ENCODE measurements at places on chromosomes 2 and 18.

- no peak for DNase-seq
These were observed 40.2 kb downstream of the G6PC2 start for GRCh38 chr2:168941297-168941696.

- DNase-seq, result no peak
These were observed 39.3 kb downstream of the AP1S3 start for GRCh38 chr2:223797811-223798721.

- DNase-seq, result no peak
These were observed 82.8 kb upstream of the PIK3C3 start for GRCh38 chr18:41872206-41872605.

GRCh38 chr2:29325544-29325943 lies 210.3 kb downstream of the CLIP4 start:
- no peak for DNase-seq

GRCh38 chr18:75491361-75491760 lies 63.9 kb upstream of the SMIM21 start:
- DNase-seq, result no peak

DNA sequence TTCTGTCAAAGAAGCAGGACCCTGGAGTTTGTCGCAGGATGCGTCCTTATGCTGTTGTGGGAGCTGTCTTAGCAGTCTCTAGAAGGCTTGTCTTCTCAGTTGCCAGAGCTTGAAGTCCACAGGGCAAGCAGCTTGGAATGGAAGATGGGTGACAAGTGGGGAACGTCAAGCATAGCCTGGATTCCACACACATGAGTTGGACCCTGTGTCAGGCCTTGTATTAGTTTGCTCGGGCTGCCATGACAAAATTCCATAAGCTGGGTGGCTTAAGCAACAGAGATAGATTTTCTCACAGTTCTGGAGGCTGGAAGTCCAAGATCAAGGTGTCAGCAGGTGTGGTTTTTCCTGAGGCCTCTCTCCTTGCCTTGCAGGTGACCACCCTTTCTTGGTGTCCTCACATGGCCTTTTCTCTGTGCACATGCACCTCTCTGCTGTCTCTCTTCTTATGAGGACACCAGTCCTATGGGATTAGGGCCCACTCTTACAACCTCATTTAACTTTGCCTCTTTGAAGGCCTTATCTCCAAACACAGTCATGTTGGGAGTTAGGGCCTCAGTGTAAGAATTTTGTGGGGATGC lies 51.3 kb downstream of the THNSL2 start:
- DNase-seq, result no peak

DNA sequence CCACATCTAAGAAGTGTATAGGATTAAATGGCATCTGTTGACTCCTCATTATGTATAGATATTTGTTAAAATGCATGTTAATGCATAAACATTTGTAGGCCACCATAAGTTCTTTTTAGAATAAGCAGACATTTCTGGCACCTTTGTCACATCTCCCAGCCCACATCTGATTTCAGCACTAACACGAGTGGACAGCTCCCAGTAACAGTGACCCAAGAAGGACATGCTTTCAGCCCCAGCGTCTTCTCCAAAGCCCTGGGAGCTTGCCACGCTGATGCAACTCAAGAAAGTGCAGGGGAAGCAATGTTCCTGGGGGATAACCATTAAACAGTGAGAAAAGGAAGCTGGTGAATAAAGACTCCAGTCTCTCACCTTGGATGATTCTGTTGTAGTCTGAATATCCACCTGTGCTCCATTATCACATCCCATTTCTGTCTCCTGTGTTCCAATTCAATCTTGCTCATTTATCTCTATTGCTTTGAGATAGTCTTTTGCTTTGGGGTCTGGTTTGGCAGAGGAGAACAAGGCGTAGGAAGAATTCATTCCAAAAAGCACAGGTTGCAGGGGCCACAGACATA lies 182.6 kb upstream of the THSD7B start:
- no peak for DNase-seq

- no peak for DNase-seq
These were observed 35.6 kb downstream of the PXDN start for GRCh38 chr2:1708476-1709334.

GRCh38 chr2:190974629-190975361 lies 39.2 kb downstream of the STAT1 start:
- DNase-seq, result no peak

GRCh38 chr18:74141667-74142066 lies 6.0 kb downstream of the FBXO15 start:
- no peak for DNase-seq

DNA sequence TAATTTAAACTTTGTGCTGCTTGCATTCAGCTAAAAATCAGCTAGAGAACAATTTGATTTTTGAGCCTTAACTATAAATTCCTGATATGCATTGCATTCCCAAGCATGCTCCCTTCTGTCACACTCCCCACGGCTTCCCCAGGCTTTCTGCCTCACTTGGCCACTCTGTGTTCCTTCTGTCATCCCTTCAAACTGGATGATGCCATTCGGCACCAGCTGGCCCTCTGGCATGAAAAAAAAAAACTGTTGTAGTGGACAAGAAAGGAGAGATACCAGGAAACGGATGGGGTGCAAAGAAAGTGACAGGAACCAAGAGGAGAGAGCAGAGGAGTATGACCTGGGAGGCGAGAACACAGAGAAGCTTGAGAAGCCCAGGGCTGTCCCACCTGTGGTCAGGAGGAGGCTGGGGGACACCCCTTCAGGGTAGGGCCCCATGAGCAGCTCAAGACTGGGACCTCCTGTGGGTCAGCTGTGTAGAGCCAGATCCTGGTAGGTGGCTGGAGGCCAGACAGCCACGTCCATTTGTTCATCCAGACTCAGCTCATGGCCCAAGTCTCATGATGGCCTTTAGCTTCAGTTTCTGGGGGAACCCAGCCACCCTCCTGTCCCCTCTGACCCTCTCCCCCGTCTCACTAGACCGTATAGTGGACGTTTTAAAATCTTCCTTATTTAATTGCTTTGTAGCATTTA lies 211.8 kb downstream of the GBX2 start:
- no peak for DNase-seq

- DNase-seq, result peak; percentile 23
These were observed 9.8 kb downstream of the LGALSL start for GRCh38 chr2:64463781-64464180.

- DNase-seq, result no peak
These were observed 34.7 kb upstream of the IL1RL1 start for GRCh38 chr2:102276549-102277201.

DNA sequence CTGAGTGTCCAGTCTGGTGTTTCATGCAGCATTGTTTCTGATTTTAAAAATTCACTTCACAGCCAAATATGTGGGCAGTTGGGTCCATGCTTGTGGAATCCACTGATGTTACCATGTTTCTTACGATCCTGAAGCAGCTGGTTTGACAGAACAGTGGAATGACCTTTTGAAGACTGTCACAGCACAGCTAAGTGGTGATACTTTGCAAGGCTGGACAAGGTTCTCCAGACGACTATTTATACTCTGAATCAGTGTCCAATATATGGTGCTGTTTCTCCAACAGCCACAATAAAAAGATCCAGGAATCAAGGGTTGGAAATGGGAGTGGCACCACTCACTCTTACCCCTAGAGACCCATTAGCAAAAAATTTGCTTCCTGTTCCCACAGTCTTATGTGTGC lies 577.4 kb upstream of the RAB6C start:
- no peak for DNase-seq

DNA sequence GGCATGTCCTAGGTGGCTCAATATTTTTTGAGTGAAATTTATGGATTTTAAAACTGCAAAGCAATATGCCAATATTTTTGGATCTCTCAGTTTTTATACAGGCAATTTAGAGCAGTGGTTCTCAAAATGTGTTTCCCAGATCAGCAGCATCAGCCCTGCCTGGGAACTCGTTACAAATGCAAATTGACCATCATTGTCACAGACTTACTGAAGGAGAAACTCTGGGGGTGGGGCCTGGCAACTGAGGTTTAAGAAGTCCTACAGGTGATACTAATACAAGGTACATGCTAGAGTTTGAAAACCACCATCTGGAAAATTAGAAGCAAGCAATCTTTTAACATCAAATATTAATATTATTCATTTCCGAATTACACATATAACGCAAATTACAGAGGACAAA lies 215.6 kb upstream of the PID1 start:
- no peak for DNase-seq

- no peak for DNase-seq
These were observed 256.3 kb downstream of the LRRTM1 start for GRCh38 chr2:80048296-80048695.

- no peak for DNase-seq
These were observed 66.9 kb upstream of the SMAD2 start for GRCh38 chr18:47997338-47997780.

- DNase-seq, result no peak
These were observed 133.0 kb downstream of the MYO3B start for GRCh38 chr2:170310876-170311502.

- no peak for DNase-seq
These were observed 22.0 kb downstream of the GPC1 start for GRCh38 chr2:240457223-240458043.

DNA sequence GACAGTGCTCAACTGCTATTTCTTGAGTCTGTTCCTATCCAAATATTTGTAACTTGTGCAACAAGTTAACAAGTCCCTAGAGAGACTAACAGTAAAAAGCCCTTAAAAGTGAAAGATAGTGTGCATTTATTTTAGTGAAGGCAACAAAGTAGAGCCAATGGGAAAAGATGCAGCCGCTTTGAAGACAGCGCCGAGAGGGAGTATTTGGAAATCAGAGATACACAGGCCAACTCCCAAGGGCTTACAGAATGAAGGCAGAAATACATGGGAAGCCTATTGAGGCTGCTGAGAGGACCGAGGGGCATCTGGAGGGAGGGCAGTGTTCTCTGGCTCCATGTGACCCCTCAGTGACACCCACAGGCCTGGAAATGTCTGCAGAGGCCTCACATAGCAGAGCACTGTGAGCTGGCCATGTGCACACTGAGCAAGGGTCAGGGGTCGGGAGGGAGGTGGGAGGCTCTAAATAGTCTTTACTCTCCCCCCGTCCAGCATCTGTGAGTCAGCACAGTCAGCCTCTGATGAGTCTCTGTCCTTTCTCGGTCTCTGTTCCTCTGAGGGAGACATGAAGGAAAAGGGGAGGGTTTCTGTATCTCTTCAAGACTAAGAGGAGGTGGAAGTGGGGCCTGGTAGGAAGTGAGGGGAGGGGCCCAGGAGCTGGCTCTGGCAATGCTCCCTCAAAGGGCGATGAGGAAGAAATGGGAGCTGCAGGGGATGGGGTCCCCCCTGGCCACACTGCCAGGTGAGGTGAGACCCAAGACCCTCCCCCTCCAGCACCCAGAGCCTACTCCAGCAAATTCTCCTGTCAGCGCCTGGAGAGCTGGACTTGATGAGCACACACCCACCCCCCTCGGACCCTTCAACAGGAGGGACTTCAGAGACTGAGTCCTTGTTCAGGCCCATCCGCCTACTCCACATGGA lies 133.6 kb downstream of the SP3 start:
- peak; percentile 75 for DNase-seq

GRCh38 chr2:78263571-78263970 lies 741.4 kb upstream of the LRRTM4 start:
- no peak for DNase-seq

- DNase-seq, result no peak
These were observed 59.3 kb upstream of the MGAT4A start for GRCh38 chr2:98790221-98790620.

DNA sequence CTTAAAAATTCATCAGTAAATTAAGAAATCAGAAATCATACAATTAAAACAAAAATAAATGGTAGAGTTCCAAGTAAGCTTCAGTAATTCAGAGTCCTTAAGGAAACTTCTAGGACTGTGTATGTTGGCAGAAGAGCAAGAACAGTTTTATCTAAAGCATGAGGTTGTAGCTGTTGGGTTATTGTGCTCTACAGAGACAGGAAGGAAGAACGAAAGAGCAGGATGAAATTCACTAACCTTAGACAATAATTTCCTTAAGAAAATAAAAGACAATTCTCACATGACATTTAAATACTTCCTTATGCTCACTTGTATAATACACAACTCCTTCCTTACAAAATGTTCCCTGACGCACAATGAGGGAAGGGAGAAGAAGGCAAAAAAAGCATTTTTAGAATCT lies 133.4 kb downstream of the STK39 start:
- DNase-seq, result no peak

DNA sequence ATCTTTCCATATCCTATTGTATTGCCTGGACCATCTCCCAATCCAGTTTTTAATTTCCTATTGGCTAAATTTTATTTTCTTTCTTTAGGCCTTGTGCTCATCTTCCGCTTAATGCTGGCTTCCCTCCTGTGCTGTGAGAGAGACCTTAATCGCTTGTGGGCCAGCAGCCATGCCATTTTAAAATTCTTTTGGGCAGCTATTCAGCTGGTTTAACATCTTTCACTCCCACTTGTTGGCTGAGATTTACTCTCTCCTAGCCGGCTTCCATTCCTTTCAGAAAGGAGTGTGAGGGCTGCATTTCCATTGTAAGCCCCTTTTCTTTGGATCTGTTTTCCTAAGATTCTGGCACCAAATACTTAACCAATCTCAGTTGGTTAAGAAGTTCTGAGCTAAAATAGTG lies 140.9 kb upstream of the RASGRP3 start:
- no peak for DNase-seq

- no peak for DNase-seq
These were observed at the start of gene TUBA4B for GRCh38 chr2:219252900-219253752. TUBA4B (plus strand) TSS chr2:219253243; CDS start chr2:219253408, 165 bp downstream.

- DNase-seq, result no peak
These were observed 402.8 kb downstream of the TXNL1 start for GRCh38 chr18:56235481-56236013.

- DNase-seq, result no peak
These were observed 185.8 kb upstream of the CNTNAP5 start for GRCh38 chr2:123839326-123839725.

GRCh38 chr2:5725794-5726463 lies 33.7 kb downstream of the SOX11 start:
- no peak for DNase-seq

- peak; percentile 4 for DNase-seq
These were observed 106.8 kb downstream of the HRH4 start for GRCh38 chr18:24567199-24567598.

DNA sequence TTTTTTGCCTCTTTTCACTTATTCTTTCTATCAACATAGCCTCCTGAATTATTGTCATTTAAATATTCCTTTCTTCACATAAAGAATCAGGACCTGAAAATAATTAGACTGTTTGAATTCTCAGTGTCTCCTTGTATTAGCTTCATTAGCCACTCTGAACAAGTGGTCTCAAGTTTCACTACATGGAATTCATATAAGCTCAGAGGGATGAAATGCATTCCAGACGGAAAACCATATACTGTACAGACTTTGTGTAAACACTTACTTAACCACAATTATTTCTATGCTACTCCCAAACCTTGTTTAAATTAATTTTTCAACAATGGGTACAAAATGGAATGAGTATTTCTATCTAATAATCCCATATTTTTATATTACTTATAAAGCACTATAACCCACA lies 53.4 kb downstream of the CHN1 start:
- DNase-seq, result no peak

DNA sequence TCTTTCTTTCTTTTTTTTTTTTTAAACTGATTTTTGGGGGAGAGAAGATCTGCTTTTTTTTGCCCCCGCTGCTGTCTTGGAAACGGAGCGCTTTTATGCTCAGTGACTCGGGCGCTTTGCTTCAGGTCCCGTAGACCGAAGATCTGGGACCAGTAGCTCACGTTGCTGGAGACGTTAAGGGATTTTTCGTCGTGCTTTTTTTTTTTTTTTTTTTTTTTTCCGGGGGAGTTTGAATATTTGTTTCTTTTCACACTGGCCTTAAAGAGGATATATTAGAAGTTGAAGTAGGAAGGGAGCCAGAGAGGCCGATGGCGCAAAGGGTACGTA lies 587 bp downstream of the MEIS1 start:
- DNase-seq, result no peak

GRCh38 chr18:63177259-63177658 lies 142.3 kb downstream of the BCL2 start:
- DNase-seq, result no peak

All from AG09309 (cell line).